ENCODE measurements at places on chromosomes 7 and 10.

GRCh38 chr7:5043661-5044060, 2.0 kb upstream of the RBAK start:
- DNase-seq, result no peak

DNA sequence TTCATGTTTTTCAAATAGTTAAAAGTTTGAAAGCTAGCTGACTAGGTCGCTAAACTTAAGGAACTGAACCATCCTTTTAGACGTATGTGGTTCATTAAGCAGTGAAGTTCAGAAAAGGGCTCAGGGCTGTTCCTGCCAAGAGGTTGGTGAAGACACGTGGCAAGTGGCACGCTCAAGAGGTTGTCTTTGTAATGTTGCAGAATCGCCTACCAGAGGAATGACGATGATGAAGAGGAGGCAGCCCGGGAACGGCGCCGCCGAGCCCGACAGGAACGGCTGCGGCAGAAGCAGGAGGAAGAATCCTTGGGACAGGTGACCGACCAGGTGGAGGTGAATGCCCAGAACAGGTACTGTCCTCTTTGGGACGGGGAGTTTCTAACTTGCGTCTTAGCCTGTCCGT, 57.8 kb upstream of the AGBL3 start:
- no peak for DNase-seq

GRCh38 chr7:44059219-44060090, 5.9 kb downstream of the PGAM2 start:
- DNase-seq, result no peak

- peak; percentile 14 for DNase-seq
Measured at GRCh38 chr7:2954433-2954853, 89.2 kb downstream of the CARD11 start.

DNA sequence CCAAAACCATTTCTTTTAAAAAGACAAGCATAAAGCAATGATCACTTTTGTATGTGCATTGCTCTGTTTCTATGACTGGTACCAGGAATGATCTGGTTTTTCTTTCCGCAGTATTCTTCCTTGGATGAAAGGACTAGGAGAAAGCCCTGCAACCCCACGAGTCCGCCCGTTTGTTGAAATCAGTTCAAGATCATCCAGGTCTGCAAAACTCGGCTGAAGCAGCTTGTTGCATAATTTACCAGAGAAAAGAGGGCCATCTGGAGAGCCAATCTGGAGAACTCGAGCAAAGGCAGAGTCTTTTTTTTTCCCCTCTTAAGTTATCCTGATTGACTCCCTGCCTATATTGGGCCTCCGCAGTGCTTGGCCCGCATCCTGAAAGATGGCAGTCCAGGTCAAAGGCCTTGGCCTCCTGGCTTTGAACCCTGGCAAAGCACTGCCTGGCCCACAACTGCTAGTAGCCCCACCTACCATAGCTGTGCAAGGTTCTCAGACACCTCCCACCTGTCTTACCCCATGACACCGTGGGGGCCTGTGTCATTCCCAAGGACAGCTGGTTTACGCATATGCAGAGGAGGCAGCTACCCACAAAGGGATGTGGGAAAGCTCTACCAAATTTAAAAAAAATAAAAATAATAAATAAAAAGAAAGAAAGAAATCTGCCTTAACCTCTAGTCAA, 572.2 kb downstream of the INHBA start:
- DNase-seq, result no peak

GRCh38 chr10:123582084-123582989, 83.8 kb upstream of the GPR26 start:
- DNase-seq, result peak; percentile 30

DNA sequence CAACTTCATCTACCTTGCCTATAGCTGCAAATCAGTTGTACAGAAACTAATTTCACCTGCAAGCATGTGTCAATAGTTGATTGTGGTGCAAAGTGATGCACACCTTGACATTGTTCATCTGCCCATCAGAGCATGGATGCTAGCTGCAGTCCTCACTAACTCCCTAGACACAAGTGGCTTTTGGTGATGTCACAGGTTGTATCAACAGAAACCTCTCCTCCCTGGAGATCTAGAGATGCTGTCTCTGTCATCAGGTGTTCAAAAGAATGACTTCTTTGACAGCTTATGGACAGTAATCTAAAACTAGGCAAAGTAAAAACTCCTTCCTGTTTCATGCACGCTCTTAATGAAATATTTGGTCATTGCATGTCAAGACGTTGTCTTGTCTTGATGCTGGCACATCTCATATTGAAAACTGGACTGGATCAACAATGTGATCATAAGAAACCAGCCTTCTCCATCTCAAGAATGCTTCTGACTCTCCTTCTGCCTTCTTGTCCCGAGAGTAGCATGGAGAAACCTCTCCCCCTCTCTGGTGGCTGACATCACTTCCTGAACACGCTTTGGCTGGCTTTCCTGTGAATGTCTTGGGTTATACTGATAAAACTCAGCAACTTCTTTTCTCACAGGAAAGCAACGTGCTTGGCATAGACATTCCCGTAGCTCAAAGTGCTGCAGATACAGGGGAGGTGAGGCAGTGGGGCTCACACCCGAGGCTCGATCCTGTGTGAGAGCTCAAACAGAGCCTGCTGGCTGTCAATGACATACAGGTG, 176.2 kb upstream of the CDCA7L start:
- DNase-seq, result no peak

GRCh38 chr7:23369100-23369499, 70.0 kb downstream of the MALSU1 start:
- no peak for DNase-seq

Data from activated T-cell treated with anti-CD3 and anti-CD28 coated beads for 4 hours (primary cell).